AG09309 (cell line): ENCODE measurements at places on chromosomes 5 and 9.
A peak's percentile ranks its signal among the peaks of the same experiment; 100 is the strongest.

DNA sequence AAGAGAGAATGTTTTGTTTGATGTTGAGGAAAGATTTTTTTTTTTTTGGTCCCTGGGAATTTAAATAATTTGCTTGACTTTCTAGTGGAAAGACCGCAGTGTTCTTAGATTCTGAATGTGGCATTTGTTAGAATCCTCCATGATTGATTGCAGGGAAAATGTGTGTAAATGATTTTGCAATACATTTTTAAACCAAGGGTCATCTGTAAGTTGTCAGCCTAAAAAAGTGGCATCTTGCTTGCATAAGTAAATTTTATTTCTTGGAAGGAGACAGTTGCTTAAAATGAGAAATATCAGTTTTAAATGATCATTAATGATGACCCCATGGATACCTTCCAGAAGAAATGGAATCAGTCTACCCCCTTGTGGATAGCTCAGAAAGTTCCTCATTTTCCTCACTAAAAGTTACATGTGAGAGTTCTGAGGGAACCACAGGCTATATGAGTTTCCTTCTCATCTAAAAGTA, 105.1 kb upstream of the SLC25A48 start:
- DNase-seq, result no peak

DNA sequence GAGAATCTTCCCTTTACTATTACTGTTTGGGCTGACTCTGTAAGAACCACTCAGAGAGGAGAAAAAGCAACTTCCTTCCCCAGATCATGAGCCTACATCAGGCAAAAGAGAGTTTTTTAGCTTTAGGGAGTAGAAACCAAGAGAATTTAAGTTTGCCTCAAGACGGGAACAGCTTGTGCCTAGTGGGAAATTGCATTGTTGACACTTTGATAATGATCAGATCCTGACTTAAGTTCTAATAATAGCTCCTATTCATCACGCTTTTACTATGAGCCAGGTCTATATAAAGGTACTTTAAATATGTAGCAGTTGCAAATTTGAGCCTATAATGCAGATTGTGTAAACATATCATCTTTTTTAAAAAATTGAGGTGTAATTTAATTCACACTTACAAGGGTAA, 298.2 kb downstream of the MAN2A1 start:
- DNase-seq, result no peak

DNA sequence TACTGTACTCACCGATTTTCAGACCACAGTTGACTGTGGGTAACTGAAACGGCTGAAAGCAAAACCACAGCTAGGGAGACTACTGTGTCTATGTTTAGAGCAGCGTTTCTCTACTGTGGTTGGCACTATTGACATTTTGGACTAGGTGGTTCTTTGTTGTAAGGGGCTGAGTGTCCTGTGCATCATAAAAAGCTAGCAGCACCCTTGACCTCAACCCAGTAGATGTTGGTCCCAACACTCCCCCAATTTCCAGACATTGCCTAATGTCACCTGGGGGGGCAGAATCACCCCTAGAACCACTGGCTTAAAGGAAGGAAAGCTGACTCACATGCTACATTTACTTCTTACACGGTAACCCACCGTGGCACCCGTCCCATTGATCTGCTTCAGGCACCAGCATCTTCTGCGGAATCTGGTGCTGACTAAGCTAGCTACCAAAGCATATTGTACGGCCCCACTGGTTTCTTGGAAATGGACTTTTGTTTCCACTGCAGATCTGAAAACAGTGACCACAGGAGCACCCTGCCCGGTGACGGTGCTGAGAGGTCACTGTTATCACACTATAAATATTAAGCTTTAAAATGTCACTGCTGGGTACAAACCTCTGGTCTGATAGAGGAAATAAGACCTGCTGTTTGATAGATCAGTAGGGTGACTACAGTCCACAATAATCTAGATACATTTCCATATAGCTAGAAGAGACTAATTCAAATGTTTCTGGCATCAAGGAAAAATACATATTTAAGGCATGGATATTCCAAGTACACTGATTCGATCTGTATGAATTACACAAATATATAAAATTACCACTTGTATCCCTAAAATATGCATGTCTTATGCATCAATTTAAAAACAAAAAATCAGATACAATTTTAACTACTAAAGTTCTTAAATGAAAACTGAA, 151.4 kb downstream of the HSD17B3 start:
- no peak for DNase-seq

DNA sequence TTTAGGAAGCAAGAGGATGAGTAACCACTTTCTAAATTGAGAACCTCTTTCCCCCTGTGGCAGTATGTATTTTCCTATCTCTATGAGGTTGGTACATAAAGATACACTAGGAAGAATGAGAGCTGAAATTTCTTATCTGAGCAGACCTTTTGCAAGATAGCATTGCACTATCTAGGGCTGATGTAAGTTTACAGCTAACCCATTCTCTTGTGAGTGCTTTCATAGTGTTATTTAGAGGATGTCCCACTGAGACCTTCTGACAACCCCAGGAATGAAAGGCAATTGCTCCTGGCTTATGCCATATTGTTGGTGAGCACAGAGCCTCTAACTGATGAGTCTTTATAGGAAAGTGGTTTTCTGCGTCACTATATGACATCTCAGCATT, 1209.3 kb upstream of the CDH6 start:
- no peak for DNase-seq

DNA sequence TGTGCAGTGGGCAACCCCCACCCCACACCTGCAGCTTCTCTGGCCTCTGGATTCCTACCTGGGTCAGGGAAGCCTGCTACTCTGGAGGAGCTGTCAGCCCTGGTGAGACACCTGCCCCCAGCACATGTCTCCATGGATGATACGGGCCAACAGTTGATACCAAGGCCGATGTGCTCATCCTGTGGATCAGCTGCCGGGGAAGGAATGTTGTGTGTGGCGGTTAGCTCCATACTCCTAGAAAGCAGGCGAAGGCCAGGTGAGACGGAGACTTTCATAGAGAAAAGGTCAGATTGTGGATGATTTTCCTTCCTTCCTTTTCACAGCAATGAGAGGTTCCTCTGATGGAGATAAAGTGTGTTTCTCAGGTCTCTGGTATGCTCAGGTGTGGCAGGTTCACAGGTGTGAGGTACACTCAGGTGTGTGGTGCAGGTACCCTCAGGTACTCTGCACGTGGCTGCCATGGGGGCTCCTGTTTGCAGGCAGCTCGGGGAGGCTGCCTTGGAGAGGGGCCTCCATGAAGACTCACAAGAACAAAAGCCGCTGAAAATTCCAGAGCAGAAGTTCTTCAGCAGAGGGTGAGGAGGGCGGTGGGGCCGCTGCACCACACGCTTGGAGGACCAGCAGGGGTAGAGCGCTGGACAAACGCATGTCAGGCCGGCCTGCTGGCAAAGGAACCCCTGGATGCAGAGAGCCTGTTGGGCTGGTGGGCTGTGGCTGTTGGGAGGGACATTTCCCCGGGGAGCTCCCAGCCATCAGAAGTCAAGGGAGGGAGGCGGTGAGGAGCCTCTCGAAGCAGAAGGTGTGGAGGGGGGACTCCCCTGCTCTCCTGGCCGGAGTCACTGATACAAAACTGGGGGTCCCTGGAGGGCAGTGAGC, 5.1 kb upstream of the AHRR start:
- no peak for DNase-seq

DNA sequence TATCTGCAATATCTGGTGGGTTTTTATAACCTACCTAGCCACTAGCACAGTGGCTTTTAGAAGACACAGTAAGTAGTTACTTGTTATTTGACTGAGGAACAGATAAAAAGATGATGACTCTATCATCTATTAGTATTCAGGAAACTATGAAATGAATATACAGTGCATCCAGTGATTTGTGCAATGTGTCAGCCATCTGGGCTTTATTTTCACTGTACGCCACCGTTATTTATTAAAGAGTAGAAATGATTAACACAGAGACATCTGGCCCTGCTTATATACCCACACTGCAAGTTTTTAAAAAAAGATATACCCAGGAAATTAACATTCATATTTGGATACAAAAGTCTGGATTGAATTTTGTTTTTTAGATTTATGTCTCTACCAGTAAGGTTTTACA, 408.4 kb downstream of the PDE4D start:
- DNase-seq, result no peak

GRCh38 chr5:56791396-56791795, 24.0 kb upstream of the MAP3K1 start:
- no peak for DNase-seq

- DNase-seq, result no peak
Measured at GRCh38 chr9:4349816-4350418, 50.0 kb upstream of the GLIS3 start.

DNA sequence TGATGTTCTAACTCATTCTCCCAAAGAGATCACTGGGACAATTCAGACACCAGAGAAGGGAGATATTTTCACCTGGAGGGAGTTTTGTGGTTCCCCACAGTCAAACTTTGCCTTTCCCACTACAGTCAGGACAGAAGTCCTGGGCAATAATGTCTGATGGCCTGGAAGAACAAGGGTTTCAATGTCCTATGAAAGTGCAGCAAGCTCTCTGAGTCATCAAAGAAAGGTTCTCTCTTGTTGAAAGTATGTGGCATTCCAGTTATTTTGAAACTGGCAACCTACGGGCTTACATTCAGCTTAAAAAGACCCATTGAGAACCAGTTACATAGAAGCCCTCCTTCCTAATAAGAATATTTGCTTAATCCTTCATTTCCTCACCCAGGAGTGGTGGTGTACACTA, 103.9 kb downstream of the INSYN2B start:
- no peak for DNase-seq

DNA sequence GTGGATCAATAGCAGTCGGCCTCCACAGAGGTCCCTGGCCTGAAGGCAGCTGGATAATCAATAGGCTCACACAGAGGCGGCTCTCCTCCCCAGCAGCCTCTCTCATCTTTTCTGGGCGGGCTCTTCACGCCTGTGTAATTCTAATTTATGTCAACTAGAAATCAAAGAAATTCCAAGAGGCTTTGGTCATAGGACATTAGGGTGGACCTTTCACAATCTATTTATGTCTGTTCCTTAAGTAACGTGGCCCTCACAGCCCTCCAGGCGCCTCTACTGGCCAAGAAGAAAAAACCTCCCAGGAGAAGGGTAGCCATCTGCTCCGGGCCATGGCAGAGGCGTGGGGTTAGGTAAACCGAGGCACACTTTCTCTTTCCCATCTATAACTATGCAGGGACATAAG, 205.1 kb upstream of the EFNA5 start:
- no peak for DNase-seq

DNA sequence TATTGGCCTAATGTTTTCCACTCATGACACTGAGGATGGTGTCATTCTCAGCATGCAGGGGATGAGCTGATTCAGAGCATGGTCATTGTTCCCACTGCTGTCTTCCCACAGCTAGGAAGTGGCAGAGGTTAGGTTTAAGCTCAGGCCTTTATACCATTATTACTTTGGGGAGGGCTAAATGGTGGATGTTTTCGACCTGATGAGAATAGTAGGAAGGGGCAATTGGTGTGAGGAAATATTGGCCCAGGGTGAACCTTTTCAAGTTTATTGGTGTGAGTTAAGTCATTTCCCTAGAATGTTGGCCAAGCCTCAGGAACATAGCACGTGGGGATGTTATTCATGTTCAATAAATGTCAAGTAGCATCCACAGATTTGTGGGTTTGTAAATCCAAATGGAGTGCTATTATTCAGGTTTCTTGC, 59.6 kb downstream of the ARHGAP26 start:
- peak; percentile 59 for DNase-seq

DNA sequence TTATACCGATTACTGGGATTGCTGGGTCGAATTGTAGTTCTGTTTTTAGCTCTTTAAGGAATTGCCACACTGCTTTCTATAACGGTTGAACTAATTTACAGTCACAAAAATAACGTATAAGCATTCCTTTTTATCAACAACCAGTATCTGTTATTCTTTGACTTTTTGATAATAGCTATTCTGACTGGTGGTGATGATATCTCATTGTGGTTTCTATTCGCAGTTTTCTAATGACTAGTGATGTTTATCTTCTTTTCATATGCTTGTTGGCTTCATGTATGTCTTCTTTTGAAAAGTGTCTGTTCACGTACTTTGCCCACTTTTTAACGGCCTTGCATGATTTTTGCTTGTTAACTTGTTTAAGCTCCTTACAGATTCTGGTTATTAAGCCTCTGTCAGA, 74.4 kb downstream of the FAM174A start:
- DNase-seq, result no peak

DNA sequence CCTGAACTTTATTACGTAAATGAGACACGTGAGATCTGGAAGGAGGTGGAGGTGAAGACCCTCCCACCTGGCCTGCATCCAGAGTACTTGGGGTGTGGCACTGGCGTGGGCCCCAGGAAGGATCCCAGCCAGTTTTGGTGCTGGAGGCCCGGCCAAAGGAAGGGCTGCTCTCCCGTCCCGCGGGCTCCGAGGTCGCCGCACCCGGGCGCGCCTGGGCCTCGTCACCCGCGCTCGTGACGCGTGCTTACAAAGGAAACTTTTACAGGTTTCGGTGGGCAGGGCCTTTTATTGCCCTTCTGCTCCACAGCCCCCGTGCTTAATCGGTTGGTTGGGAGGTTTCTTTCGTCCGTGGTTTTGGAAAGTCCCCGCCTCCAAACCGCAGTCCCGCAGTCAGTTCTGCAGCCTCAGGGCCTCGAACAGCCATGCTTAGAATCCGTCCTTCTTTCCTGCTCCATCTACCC, 29.2 kb downstream of the CDKN2A start:
- DNase-seq, result no peak

- peak; percentile 78 for DNase-seq
Measured at GRCh38 chr5:174419540-174420132, 304.7 kb upstream of the MSX2 start.

DNA sequence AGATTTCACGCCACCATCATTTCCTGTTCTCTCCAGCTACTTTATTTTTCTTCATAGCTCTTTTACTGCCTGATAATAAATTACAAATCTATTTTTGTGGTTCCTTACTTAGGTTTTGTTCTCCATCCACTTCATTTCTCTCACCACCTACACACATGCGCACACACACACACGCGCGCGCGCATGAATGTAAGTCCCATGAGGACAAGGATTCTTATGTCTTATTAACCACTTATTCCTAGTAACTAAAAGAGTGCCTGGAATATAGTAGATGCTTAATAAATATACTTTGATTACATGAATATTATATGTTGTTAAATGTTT, 116.5 kb downstream of the TRPM6 start:
- DNase-seq, result no peak

- no peak for DNase-seq
Measured at GRCh38 chr9:27548055-27548741, 18.6 kb upstream of the MOB3B start.

GRCh38 chr9:91407580-91408318, 15.9 kb downstream of the NFIL3 start:
- no peak for DNase-seq

DNA sequence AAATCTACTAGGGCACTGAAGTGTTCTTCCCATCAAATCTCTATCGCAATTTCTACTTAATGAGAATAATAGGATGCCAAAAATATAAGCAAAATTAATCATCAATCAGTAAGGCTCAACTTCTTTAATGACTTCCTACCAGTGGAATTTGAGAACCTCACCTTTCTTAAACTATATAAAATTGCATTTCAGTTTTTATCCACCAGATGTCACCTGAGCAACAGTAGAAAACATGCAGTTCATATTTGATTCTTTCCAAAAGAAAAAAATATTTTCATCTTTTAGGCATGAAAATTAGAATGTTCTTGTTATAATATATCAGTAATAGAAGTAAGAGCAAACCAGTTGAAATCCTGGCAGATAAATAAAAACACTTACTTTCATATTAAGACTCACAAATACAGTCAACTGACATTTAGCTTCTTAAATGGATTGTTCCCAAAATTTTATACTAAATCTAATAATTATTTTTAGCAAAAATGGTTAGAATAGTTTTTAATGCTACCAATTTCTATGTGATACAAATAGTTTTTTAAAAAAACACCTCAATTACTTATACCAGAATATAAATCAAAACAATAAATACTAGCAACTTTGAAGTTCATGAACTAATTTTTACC, 13.4 kb upstream of the CCDC112 start:
- DNase-seq, result peak; percentile 13
